SJSA1 (cell line): ENCODE measurements at places on chromosomes 1 and 21.

- DNase-seq, result no peak
Measured at GRCh38 chr21:18369115-18369514, 34.5 kb downstream of the TMPRSS15 start.

DNA sequence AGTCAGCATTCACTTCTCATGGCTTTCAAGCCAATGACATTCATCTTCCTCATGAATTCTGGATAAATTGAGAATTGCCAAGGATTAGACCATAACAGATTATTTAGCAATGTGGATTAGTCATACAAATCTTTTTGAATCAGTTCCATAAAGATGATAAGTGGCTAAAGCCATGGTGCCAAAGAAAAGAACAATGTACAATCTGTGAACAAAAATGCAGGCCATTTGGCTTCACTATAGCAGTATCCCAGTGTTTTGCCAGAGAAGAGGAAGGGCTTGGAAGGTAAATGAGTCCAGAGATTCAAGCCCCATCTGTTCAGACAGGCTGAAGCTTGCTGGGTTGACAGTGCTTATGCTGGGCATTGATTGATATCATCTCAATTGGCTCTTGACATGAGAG lies 376.4 kb upstream of the LRRC7 start:
- DNase-seq, result no peak

- no peak for DNase-seq
Measured at GRCh38 chr21:42387164-42387563, 8.7 kb downstream of the TMPRSS3 start.

DNA sequence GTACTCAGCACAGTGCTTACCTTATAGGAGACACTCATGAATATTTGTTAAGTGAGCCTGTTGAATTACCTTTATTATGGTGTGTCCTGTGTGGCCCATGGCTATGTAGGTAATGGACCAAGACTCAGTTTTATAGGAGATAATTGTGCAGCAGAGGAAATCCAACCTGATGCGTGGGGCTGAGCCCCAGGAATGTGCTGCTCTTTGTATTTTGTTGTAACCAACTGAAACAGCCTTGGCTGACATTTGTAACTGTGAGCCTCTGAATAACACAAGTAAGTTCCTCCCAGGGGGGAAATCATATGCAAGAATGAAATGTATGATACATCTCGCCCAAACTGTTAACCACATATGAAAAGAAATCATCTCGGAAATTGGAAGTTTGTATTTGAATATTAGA lies 364.2 kb upstream of the ZP4 start:
- DNase-seq, result no peak

GRCh38 chr1:93313026-93313425 lies 32.7 kb upstream of the DR1 start:
- DNase-seq, result no peak

- no peak for DNase-seq
Measured at GRCh38 chr1:213585402-213585801, 402.4 kb upstream of the PROX1 start.

- no peak for DNase-seq
Measured at GRCh38 chr1:39405358-39405757, 86.1 kb upstream of the BMP8A start.

DNA sequence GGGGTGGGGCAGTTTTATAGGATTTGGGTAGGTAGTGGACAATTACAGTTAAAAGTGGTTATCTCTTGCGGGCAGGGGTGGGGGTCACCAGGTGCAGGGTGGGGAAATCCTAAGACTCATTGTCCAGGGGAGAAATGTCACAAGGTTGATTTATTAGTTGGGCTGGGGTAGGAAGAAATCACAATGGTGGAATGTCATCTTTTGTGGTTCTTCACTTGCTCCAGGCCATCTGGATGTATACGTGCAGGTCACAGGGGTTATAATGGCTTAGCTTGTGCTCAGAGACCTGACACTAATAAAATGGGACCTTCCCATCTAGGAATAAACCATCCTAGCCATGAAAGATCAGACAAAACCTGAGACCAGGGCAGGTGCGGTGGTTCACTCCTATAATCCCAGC lies 11.5 kb downstream of the TEX46 start:
- DNase-seq, result no peak

GRCh38 chr1:99407018-99407417 lies 142.7 kb downstream of the PLPPR4 start:
- no peak for DNase-seq

GRCh38 chr21:25550352-25551120 lies 56.7 kb downstream of the MRPL39 start:
- DNase-seq, result no peak

DNA sequence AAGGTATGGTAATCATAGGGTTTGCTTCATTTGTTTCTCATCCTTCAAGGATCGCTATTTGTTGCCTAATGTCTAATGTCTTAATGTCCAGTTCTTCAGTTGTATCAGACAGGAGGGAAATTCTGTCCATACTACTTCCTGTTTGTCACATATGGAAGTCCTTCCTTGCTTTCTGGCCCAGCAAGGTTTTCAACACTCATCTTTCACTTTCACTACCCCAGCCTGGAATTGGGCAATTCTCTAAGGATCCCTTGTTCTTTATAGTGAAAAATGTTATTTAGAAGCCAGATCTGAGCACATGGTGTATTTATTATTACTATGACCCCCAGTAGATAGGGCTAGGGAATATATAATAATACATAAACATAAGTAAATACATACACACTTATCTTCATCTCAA lies 50.6 kb upstream of the SLC35A3 start:
- no peak for DNase-seq

DNA sequence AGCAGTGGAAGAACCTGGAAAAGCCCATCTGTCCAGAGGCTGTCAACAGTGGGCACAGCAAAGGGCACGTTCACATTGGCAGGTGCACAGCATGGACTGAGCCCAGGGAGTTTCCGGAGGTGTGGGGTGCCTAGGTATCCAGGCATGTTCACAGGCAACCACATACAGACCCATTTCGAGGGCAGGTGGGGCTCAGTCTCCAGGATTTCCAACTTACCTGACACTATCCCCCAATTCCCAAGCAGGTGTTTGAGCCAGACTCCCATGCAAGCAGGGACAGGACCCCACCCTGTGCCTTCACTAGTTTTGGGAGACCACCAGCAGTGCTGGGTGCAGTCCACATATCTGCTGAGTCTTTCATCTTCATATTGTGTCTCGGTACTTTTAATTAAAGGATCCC lies 65.0 kb upstream of the IRF2BP2 start:
- DNase-seq, result no peak

DNA sequence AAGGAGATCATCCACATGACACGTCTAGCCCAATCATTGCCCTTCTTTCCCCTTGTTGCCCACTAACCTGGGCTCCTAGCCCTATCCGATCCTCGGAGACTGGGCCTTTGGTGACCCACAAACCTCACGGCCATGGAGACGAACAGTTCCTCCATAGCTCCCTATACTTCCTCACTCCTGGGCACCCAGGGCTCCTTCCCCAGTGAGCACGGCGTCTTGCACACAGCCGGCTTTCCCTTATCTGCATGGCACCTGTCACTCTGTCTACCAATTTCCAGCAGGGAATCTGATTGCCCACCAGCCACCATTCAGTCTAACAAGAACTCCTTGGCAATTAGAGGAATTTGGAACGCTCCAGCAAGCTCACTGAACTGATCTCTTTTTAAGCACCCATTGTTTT lies 3.1 kb downstream of the GNG4 start:
- no peak for DNase-seq

DNA sequence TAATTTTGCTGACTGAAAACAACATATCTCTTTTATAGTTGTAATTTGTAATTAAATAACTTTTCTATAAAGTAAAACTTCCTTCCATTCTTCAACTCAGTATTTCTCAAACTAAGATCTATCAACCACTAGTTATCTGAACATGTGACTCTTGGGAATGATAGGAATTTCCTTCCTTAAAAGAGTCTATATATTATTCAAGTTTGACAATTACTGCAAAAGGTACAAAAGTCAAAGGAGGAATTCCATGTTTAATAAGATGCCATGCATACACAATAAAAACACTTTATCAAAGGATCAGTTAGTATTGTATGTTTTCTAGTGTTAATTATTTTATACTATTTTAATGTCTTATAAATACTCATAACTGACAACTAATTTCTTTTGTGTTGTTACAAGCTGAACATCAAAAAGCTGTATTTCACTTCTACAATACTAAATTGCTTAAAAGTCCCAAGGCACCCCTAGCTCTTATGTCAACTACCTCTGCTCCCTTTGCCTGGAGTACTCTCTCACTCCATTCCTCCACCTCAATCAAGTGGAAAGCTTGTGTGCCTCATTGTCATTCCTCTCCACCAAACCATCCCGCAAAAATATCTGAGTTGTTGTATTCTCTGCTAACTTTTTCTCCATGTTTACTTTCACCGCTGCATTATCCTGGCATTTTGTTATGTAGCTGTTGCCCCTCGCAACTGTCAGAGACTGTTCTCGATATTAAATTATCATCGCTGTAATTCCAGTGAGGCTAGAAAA lies 67.9 kb downstream of the SLC44A5 start:
- no peak for DNase-seq

DNA sequence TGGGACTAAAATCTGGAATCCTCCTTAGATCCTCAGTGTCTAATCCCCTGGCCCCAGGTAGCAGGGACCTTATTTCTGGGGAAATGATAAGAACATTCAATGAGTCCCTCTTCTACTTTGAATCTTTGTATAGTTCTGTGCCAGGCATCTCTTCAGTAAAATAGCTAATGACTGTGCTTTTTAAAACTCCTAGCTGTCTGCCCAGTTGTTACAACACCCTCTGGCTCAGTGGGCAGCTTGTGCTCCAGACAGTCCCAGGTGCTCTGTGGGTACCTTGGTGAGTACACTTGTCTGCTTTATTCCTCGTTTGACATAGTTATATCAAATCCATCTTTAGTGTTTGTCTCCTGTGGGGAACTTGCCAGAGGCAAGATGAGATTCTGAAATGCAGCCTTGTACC lies 18.0 kb downstream of the TGFB2 start:
- no peak for DNase-seq

GRCh38 chr1:99464738-99465137 lies 181.2 kb upstream of the PALMD start:
- DNase-seq, result no peak

DNA sequence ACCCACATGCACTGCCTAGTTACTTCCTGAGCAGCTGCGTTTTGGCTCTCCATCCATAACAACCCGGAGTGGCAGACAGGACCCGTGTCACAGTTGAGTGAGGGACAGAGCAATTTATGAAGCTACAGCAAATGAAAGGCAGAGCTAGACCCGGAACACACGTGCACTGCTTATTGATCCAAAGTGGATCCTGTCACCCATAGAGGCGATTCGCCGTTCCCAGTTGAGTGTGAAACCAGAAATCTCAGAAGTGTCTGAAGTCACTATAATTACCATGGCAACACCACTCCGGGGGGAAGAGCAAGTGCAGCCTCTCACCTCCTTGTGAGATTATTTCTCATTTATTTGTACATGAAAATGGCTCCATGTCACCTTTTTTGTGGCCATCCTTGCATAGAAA lies 365.2 kb downstream of the DSCAM start:
- no peak for DNase-seq

- DNase-seq, result peak; percentile 57
Measured at GRCh38 chr1:39539252-39539790, 37.3 kb downstream of the PABPC4 start.

GRCh38 chr1:209382231-209383100 lies 201.0 kb upstream of the CAMK1G start:
- DNase-seq, result no peak

DNA sequence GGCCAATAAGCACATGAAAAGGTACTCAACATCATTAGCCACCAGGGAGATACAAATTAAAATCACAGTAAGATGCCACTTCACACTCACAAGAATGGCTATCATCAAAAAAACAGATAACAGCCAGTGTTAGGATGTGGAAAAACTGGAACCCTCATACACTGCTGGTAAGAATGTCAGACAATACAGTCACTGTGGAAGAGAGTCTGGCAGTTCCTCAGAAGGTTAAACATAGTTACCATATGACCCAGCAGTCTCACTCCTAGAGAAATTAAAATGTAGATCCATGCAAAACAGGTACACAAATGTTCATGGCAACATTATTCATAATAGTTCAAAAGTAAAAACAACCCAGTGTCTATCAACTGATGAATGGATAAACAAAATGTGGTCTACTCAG lies 33.3 kb downstream of the LDLRAD1 start:
- no peak for DNase-seq

GRCh38 chr1:230327892-230328284 lies 98.2 kb downstream of the PGBD5 start:
- no peak for DNase-seq

GRCh38 chr1:28259934-28260802 lies 850 bp downstream of the SESN2 start:
- peak; percentile 64 for DNase-seq

DNA sequence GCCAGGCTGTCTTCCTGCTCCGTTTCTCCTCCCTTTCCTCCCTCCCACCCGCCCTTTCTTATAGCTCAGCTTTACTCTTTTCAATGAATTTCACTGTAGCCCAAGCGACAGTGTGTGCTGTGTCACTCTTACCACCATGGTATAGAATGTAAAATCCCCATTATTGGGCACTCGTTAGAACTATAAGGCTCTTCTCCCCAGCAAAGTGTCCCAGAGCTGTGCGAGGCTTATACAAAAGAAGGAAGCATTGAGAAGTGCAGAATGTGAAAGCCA lies 192.5 kb downstream of the CACNA1E start:
- no peak for DNase-seq

- DNase-seq, result no peak
Measured at GRCh38 chr1:7369866-7370265, 401.2 kb upstream of the VAMP3 start.

DNA sequence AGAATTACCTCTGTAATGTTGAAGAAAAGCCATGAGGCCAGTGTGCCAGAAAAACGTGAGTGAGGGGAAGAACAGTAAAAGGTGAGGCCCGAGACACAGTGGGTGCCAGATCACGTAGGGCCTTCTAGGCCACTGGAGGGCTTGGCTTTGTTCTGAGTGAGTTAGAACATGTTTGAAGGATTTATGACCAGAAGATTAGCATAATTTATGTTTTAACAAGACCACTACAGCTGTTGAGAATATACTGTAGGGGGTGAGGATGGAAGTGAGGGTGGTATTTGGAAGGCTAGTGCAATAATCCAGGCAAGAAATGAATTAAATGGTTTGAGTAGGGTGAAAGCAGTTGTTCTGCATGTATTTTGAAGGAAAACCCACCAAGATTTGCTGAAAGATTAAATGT lies 56.3 kb downstream of the LRRC8C start:
- DNase-seq, result no peak

GRCh38 chr1:16153096-16153998 lies 2.5 kb downstream of the EPHA2 start:
- DNase-seq, result no peak

DNA sequence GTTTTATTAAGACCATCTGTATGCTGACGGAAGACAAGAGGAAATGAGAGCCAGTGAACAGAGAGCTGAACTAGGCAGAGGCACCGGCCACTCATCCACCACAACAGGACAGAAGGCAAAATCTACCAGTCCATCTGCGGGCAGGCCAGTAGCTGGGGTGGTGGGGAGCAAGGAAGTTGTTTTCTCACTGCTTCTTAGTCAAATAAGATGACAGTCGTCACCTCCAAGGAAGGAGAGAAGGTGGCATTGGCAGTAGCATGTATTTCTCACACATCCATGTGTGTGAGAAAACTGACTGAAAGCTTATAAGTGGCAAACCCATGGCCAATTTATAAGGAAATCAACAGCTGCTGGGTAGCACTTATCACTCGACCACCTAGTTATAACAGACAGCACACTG lies 8.2 kb downstream of the TTC13 start:
- no peak for DNase-seq

- DNase-seq, result no peak
Measured at GRCh38 chr1:198925567-198925966, 286.7 kb downstream of the PTPRC start.
